Posterior cingulate gyrus (tissue), 11 donors: ENCODE measurements at places on chromosomes 1 and 21.

DNA sequence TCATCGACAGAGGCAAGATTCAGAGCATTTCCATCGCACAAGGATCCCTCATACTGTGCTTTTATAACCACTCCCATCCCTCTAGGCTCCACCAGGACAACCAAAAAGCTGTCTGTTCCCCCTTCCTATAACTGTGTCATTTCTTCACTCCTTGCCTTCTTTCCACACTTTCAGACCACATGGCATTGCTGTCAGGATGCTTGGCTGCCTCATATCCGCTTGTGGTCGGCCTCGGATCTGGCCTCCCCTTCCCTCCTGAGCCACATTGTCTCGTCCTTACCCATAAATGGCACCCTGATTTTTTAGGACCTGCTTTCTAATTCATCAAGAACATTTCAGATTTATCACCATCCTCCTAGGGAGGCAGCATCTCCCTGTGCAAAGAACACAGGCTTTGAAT, 80.5 kb downstream of the HIVEP3 start:
- DNase-seq = no peak

GRCh38 chr21:36236052-36236730, 79.6 kb downstream of the DOP1B start:
- DNase-seq = peak; percentile 52

GRCh38 chr21:28547766-28548165, 444.9 kb downstream of the LTN1 start:
- DNase-seq = no peak

DNA sequence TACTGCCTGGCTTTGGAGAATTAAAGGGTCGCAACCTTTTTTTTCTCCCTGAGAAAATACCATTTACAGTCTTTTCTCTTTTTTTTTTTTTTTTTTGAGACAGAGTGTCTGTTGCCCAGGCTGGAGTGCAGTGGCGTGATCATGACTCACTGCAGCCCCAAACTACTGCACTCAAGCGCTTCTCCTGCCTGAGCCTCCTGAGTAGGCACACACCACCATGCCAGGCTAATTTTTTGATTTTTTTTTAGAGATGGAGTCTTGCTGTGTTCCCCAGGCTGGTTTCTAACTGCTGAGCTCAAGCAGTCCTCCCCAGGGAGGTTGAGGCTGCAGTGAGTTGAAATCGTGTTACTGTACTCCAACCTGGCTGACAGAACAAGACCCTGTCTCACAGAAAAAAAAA, 24.6 kb downstream of the UBE4B start:
- DNase-seq = peak; percentile 40

DNA sequence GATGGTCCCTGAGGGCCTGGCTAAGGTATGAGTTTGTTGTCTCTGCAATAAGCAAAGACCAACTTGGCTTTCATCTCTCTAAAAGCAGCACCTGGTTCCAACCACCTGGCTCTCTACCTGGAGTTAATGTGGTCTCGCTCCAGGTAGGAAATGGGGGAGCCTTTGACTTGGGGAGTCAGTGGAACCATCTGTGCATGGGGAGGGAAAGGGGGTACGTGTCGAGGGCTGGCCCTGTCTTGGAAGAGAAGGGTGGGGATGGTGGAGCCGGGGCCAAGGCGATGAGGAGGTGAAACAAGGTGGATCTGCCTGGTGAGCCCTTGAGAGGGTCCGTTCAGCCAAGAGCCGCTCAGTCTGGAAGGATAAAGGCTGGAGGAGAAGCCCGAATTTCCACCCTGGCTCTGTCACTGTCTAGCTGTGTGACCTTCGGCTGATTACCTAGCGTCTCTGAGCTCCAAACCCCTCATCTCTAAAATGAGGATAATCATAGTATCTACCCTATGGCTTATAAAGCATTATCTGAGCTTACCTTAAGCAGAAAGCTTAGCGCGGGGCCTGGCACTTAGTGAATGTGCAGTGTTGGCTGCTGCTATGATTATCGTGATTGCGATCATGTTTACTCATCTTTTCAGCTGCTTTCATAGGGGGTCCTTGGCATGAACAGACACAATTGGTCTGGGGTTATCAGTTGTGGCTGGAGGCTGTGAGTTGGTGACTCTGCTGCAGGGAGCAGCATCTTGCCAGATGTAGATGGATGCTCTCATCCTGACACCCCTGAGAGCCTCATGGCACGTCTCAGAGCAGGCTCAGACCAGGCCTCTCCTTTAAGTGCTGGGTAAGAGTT, 78.7 kb downstream of the ACTL8 start:
- DNase-seq = no peak

DNA sequence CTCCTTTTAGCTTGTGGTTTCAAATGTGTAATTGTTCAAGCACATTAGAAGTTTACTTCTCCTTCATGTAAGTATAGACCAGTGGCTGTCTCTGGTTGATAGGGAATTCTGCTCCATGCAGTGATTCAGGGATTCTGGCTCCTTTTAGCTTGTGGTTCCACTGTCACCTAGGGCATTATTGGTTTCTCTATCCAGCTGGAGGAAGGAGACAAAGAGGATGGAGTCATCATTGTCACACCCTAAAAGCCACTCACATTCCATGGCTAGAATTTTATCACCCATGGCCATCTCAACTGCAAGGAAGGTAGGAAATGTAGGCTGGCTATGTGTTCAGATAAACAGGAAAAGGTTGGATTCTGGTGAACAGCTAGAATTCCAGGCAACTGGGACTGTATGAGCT, 131.2 kb downstream of the URB2 start:
- DNase-seq = no peak

GRCh38 chr21:43687566-43688399, 28.4 kb downstream of the RRP1B start:
- DNase-seq = peak; percentile 74

DNA sequence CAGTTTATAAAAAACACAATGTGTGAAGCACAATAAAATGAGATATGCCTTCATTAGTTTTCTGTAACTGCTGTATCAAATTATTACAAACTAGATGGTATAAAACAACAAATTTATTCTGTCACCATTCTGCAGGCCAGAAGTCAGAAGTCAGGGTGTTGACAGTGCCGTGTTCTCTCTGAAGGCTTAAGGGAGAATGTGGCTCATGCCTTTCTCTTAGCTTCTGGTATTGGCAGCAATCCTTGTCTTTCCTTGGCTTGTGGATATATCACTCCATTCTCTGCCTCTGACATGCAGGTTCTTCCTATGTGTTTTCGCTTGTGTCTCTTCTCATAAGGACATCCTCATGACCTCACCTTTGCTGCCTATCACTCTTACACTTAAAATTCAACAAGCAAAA, 10.1 kb downstream of the NEK7 start:
- no peak for DNase-seq

- no peak for DNase-seq
Observed at GRCh38 chr1:161068306-161069234, 1.1 kb downstream of the ARHGAP30 start.

DNA sequence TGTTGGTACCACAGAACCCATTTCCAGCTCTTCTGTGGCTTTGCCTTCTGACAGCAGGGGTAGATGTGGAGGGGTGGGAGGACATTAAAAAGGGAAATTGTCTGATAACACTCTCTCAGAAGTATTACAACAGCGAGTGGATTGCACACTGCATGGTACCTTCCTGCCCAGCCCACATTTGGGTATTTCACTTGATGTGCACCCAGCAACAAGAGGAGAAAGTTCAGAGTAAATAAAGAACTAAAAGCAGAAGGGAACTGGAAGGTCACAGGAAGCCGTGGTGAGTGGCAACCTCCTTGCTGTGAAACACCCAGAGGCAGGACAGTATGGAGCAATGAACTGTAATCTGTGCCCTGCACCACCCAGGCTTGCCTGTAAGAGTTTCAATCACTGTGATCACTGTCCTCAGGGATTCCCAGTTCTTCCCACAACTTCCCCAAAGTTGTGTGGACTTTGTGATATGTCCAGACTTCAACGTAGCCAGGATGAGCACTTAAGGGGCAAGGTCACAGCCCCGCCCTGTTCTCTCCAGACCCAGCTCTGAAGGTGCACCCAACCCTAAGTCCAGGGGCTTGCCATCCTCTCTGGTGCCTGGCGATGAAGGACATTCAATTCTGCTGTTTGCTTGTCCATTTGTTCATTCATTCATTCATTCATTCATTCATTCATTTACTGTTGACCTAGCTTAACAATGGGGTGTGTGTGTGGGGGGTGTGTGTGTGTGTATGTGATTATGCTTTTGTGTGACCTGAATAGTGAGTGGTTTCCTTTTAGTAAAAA, 18.7 kb upstream of the F5 start:
- peak; percentile 19 for DNase-seq
